Activated CD8-positive, alpha-beta memory T cell treated with anti-CD3 and anti-CD28 coated beads for 4 hours (primary cell): ENCODE measurements at places on chromosomes 11 and 22.

- DNase-seq, result no peak
Measured at GRCh38 chr22:38135133-38135706, 24.7 kb upstream of the BAIAP2L2 start.

DNA sequence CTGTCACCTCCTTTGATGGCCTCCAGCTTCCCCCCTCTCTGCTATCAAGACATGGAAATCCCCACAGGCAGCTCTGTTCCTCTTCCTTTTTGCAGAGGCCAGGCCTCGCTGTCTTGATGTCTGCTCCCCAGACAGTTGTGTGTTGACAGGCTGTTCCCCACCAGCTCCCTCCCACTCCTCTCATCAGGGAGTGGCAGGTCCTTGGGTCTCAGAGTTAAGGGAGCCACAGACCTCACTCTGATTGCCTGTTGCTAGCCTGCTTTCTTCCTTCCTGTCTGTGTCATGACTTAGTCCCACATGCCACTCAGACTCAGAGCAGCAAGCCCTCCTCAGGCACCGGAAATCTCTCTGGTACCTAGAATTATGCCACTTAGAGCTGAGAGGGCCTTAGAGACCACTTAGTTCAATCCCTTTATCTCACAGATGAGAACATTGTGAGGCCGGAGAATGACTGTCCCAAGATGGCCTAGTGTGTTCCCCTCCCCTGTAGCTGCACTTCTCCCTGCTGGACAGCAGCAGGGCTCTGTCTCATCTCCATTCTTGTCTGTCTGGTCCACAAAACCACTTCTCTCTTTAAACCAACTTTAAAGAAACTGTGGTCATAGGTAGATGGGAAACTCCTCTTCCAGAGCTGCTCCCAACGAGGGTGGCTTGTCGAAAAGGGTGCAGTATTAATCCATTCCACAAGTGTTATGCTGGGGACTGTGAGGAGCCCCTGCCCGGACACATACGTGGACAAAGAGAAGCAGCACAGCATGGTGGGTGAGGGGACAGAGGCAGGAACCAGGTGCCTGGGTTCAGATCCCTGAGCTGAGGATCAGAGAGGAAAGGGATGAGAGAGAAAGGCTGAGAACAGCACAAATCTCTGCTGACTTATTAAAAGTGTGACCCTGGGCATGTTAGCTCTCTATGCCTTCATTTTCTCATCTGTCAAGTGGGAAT lies 4.2 kb downstream of the AMPD3 start:
- peak; percentile 38 for DNase-seq

DNA sequence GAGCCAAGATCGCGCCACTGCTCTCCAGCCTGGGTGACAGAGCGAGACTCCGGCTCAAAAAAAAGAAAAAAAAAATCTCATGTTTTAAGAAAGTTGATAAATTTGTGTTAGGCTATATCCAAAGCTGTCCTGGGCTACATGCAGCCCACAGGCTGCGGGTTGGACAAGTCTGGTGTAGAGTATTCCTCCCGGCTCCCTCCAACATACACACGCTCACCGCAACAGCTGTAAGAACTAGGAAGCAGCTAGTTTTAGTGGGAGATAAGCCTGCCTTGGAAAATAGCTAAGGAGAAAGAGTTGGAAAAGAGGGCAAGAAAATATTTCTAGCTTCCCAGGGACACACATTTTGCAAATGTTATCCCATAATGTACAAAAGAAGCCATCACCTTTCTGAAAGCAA lies 46.6 kb downstream of the CELF1 start:
- no peak for DNase-seq

DNA sequence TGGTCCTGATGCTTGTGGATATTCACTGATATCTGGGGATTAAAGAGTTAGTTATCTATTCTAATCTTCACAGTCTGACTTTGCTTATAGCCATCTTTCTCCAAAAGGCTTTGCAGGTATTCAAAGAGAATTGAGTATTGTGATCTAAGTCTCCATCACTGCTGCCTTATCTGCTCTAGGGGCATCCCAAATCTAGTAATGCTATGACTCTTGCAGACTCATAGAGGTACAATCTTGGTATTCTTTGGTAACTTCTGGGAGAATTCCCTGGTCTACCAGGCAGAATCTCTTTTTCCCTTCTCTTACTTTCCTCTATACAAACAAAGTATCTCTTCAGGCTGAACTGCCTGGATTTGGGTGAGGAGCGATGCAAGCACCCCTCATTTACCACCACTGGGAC lies 746.3 kb downstream of the JRKL start:
- DNase-seq, result no peak

DNA sequence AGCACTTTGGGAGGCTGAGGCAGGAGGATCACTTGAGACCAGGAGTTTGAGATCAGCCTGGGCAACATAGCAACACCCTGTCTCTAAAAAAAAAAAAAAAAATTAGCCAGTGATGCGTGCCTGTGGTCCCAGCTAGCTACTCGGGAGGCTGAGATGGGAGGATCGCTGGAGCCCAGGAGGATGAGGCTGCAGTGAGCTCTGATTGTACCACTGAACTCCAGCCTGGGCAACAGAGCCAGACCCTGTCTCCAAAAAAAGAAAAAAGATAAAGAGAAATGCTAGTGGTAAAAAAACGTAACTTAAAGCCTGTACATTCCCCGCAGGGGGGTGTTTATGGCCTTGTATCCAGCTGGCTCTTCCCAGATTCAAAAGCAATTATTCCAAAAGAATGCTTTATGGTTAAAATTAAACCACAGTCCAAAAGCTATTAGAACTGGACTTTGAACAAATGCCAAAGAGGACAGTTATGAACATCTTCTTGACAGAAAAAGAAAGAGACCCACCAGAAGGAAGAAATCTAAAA lies 16.4 kb upstream of the SNX32 start:
- DNase-seq, result no peak

- no peak for DNase-seq
Measured at GRCh38 chr11:17573526-17573925, 26.5 kb downstream of the OTOG start.

- no peak for DNase-seq
Measured at GRCh38 chr11:11976481-11977127, 31.8 kb downstream of the DKK3 start.

- DNase-seq, result no peak
Measured at GRCh38 chr22:49329636-49330035, 498.0 kb downstream of the BRD1 start.

- no peak for DNase-seq
Measured at GRCh38 chr11:96306600-96306932, 36.4 kb downstream of the MAML2 start.

- DNase-seq, result no peak
Measured at GRCh38 chr22:41595703-41596102, 6.1 kb upstream of the PMM1 start.

GRCh38 chr11:106156290-106156937 lies 79.0 kb downstream of the AASDHPPT start:
- no peak for DNase-seq

- DNase-seq, result no peak
Measured at GRCh38 chr11:14318581-14318981, 40.4 kb downstream of the RRAS2 start.

- DNase-seq, result no peak
Measured at GRCh38 chr11:12121517-12121916, 11.1 kb downstream of the MICAL2 start.

- no peak for DNase-seq
Measured at GRCh38 chr22:48863965-48864528, 963.6 kb downstream of the BRD1 start.

DNA sequence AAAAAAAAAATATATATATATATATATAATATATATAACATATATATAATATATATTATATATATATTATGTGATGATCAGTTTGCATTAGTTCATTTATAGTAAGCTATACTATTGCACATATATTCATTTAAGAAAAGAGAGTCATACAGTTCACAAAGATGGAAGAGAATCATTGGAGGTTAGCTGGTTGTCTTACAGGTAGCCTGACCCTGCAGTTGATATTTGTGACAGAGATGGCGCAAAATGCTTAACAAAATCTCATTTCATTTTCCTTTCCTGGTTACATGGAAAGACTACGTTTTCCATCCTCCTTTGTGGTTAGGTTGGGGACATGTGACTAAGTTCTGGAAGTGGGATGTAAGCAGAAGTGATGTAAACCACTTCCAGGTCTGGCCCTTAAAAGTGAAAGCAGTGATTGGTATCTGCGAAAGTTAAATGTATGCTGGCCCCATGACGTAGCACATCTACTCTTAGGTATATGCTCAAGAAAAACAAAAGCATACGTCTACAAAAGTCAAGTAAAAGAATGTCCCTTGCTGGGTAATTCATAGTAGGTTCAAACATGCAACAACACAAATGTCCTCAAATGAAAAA lies 7.2 kb upstream of the TMEM135 start:
- DNase-seq, result no peak

GRCh38 chr11:96393753-96394348 lies 4.0 kb downstream of the JRKL start:
- DNase-seq, result no peak

DNA sequence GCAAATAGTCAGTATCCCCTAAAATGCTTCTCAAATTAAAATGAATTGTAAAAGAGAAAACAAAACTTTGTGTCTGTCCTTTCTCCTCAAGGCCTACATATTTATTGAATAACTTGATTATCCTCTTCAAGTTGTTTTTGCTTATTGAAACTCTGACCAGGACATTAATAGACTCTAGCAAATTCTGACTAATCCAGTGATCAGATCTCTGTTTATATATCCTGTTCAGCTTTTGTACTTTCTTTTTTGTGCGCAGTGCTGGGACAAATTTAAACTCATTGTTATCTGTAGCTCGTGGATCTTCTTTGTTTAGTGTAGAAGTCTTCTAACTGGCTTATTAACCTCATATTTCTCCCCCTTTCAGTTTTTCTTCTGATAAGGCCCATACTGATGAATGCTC lies 139.9 kb upstream of the SORL1-AS1 start:
- no peak for DNase-seq

DNA sequence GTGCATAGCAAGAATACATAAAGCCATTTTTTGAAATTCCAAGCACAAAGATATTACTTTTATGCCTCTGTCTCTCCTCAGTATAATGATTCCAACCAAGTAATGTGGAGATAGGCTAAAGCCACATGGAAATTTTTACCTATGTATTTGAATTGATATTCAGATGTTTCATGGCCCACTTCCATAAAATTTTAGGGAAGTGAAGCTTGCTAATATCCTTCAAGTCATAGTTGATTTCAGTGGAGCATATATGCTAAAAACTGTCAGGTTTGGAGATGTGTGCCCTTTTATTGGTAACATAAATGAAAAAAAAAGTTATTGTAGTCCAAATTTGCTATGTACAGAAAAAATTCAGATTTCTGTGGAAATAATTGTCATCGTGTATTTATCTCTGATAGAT lies 12.3 kb downstream of the MS4A4E start:
- no peak for DNase-seq

DNA sequence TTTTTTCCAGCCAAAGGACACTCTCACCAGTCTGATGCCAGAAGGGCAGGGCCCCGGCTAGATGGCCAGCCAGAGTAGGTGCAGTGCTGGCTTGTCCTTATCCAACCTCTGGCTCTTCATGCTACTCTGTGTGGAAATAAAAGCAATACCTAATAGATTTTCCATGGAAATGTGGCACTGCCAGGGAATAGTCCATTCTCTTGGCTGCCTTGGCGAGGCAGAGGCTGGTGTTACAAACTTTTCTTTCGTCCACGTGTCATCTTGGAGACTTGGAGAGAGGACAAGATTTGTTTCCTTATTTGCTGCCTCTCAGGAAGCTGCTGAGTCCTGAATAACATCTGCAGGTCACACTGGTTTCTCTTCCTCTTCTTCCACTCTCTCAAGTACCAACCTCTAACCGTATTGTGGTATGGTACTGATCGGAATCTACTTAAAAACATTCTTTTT lies 17.2 kb upstream of the C1QTNF4 start:
- no peak for DNase-seq

- DNase-seq, result no peak
Measured at GRCh38 chr22:19824926-19825339, 29.7 kb downstream of the GNB1L start.

- DNase-seq, result no peak
Measured at GRCh38 chr22:19176175-19176643, 2.3 kb downstream of the SLC25A1 start.

DNA sequence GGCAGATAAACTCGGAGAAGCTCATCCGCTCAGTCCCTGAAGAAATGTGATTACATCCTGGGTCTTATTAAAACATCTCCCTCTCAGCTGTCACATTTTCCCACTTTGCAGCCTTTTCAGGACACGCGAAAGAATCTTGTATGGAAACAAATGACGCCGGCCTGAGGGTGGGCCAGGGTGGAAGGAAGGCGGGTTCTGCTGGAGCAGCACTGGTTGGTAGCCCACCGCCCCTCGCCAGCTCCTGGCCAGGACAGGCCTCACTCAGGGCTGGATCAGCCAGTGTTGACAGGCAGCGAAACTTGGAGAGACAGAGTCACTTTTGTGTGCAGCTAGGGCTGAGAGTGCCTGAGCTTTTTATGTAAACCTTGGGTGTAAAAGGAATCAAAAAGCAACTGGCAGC lies 371.8 kb downstream of the TBC1D22A start:
- no peak for DNase-seq

DNA sequence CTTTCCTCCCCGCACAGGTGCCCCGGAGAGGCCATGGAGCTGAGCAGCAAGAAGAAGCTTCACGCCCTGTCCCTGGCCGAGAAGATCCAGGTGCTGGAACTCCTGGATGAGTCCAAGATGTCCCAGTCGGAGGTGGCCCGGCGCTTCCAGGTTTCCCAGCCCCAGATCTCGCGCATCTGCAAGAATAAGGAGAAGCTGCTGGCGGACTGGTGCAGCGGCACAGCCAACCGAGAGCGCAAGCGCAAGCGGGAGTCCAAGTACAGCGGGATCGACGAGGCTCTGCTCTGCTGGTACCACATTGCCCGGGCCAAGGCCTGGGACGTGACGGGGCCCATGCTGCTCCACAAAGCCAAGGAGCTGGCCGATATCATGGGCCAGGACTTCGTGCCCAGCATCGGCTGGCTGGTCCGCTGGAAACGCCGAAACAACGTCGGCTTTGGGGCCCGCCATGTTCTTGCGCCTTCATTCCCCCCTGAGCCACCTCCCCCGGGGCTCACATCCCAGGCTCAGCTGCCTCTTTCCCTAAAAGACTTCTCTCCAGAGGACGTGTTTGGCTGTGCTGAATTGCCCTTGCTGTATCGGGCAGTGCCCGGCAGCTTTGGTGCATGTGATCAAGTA lies 1.3 kb downstream of the TIGD3 start:
- DNase-seq, result no peak

GRCh38 chr22:37559521-37559900 lies 769 bp upstream of the CDC42EP1 start:
- DNase-seq, result no peak

DNA sequence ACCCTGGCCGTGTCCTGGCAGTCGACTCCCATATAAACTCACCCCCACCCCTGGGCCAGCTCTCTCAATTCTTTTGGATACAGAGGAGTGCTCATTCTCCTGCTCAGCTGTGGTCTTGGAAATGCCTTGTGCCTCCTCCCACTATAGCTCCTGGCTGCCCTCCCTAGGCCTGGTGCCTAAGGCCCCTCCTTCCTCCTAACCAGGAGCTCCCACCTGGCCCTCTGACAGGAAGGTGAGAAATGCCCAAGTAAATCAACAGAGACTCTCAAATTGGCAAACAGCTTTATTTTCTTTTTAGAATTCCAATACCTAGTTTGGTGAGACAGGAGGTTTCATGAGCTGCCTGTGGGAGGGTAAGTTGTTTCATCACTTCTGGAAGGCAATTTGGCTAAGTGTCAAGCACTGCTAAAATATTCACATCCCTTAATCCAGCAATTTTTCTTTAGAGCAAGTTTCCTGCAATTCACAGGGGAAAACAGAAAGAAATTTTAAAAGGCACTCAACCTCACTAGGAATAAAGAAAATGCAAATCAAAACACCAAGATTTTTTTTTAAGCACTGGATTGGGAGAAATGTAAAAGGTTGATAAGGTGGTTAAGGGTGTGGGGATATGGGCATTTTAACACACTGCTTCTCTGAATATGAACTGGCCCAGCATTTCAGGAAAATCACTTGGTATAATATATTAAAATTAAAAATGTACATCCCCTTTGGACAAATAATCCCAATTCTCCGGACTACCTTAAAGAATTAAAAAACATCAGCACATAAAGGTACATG lies 209.7 kb upstream of the ARHGAP20 start:
- no peak for DNase-seq
